Stimulated activated CD4-positive, alpha-beta T cell treated with anti-CD3 and anti-CD28 coated beads, Interleukin-1b, Interleukin-23, amount 100 ng/mL, for 1 hour (primary cell): ENCODE measurements at places on chromosomes 7 and 10.

GRCh38 chr10:129937351-129937751, 26.7 kb downstream of the EBF3 start:
- DNase-seq: no peak

DNA sequence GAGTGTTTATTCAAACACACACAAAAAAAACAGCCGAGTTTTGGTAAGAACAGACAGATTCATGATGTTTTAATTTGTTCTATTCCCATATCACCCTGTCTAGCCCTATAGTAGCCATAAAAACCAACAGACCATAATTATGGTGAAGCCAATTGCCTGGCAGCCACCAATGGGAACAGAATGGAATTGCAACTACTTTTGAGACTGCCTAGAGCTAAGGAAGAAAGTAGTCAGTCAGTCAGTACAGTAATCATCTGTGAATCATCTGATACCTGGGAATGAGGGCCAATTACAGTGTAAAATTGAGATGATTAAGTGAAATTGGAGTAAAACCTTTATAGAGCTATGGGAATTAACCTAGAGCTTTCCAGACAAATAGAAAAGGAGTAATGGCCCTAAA, 952.7 kb upstream of the KCND2 start:
- DNase-seq: no peak

DNA sequence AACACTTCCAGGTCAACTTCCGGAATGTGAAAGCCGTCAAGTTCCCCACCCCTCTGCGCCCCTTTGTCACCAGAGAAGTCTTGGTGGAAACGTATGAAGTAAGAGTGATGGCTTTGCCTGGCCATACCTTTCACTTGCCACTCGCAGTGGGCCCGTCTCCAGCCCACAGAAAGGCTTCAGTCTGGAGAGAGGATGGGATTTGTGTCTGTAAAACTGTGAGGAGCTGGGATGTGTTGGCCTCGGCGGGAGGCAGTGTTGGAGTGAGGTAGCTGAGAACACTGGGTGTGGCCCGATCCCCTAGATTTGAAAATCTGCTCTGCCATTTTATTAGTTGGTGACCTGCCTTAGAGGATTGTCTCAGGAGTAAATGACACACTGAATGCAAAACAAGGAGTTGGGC, 6.4 kb downstream of the ADCK2 start:
- DNase-seq: no peak

- DNase-seq: no peak
Observed at GRCh38 chr7:129143724-129144094, 798 bp upstream of the TSPAN33 start.

DNA sequence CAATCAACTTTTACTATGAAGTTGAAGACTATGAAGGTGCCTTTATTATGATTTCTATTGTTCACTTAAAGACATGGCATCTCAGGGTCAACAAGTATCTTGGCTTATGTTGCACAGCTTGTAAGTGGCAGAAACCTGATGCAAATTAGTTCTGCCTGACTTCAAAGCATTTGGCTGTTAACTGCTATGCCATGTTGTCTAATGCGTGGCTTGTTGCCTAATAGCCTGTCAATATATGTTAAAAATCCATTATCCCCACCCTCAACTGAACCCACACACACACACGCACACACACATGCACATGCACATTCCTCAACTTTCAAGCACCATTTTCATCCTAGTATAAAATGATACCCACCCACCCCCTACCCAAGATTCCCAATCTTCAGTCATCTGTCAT, 217.1 kb downstream of the NRG3 start:
- DNase-seq: no peak

DNA sequence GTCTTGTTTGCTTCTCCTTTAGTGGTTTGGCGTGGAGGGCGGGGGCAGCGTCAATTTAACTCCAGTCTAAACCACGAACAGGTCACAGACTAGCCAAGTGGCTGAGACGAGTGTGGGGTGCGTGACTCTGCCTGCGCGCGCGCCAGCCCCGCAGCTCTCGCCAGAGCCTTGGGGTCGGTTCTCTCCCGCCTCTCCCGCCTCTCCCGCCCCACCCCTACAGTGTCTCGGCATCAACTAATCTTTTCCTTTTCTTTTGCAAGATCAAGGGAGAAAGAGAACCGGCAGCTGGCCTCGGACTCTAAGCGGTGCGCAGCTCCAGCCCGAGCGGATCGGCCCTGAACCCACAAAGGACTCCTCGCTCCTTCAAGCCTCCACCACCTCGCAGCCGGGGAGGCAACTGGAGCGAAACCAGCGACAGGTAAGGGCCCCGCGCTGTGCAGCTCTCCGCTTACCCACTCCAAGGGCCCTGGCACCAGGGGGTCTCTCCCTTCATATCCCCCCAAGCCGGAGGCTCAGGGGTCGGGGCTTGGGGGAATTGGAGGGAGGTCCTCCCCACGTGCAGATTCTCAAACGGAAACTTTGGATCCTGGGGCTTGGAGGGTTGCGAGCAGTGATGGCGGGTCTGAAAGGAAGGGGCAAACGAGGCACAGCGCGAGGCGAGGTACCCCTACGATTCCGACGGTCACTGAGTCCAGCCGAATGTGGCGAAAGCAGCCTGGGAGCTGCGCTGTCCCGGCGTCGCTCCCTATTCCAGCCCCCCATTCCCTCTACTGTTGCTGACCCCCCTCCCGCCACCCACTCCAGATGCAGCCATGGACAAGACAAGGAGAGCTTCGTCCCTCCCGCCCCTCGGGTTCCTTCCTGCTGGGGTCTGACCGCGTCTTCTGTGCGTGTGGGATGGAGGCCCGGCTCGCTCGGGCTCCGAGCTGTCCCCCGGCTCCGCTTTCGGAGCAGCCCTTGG, 829 bp downstream of the CHRM2 start:
- no peak for DNase-seq

DNA sequence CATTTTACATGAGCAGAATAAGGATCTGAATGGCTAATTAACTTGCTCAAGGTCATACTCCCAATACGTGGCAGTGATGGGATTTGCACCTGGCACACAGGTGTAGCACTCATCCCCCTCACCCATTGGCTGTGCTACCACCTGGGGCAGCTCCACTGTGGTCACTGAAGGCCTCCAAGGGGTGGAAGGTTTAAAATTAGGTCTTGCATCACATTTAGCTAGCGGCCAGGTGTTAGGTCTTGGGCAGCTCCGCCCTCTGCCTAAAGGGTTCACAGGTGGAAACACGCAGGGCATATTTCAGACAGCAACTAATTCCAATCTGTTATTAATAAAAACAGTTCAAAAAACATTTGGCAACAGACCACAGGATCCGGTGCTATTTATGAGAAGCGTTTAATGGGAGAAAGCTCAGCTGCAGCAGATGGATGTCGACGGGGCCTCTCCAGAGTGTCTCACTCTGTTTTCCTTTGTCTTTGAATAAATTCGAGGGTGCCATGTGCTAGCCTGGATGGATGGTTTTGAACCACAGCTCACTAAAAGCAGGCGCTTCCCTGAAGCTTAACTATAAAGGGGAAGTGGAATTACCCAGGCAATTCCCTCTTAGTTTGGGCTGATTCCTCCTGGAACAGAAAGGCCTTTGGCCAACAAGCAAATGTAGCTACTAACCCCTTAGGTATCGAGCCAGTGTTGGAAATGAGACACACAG, 1017.6 kb downstream of the TYW1 start:
- no peak for DNase-seq

DNA sequence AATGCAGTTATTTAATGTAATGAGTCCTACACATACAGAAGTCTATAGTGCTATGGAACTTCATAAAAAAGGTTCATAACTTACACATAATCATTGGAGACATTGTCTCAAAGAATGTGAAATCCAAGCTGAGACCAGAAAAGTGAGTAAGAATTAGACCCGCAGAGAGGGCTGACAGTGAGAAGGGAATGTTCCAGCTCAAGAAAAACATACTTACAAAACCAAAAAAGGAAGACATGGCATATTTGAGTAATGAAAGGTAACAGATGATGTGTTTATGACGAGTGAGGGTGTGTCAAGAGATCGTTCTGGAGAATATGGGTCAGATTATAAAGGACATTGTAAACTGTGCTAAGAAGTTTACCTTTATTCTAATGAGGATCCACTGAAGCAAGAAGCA, 566.5 kb downstream of the ATRNL1 start:
- no peak for DNase-seq

DNA sequence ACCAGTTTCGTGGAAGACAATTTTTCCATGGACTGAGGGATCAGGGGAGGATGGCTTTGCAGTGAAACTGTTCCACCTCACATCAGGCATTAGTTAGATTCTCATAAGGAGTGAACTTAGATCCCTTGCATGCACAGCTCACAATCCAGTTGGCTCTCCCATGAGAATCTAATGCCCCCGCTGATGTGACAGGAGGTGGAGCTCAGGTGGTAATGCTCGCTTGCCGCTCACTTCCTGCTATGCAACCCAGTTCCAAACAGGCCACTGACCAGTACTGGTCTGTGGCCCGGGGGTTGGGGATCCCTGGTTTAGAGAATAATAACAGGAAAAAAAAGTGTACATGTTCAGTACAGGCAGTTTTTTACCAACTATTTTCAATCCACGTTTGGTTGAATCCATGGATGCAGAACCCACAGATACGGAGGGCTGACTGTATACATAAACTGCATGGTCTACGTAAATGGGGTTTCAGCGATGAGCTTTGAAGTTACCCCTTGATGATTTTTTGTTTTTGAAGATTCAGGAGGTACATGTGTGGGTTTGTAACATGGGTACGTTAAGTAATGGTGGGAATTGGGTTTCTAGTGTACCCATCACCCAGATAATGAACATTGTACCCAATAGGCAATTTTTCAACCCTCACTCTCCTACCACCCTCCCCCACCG, 24.5 kb downstream of the OGDH start:
- DNase-seq: no peak

- DNase-seq: no peak
Observed at GRCh38 chr10:25745976-25746375, 188.1 kb upstream of the MYO3A start.

GRCh38 chr10:113627836-113628235, 36.0 kb downstream of the NRAP start:
- DNase-seq: no peak

DNA sequence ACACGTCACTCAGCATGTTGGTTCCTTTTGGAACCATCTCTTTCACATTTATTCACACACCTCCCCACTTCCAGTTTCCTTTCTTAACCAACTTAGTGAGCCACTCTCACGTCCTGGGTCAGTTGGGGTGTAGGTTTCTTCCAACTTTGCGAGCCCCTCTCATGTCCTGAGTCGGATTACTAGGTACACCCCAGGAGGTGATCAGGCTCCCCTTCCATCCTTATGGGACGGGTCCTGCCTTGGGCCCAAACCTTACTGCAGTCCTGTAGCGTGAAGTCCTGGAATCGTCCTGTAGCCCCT, 7.7 kb downstream of the ERV3-1 start:
- no peak for DNase-seq

GRCh38 chr10:15232279-15232678, 63.8 kb upstream of the NMT2 start:
- DNase-seq: no peak
